ENCODE measurements at places on chromosomes 7 and 10. TPM values are rescaled to one million over a fixed set of nuclear protein-coding genes. Genes with fewer than 3 reads are reported as not detected.

JCAD gene
- total RNA-seq, result 22.0 TPM

TCERG1L gene
- not detected for total RNA-seq

FAM20C gene
- total RNA-seq, result 47.6 TPM

VAX1 gene
- total RNA-seq, result 1.2 TPM

PON3 gene
- total RNA-seq, result 39.3 TPM

PLA2G12B gene
- not detected for total RNA-seq

RNLS gene
- total RNA-seq, result 8.8 TPM

SEMA3C gene
- total RNA-seq, result 78.3 TPM

SEMA3E gene
- total RNA-seq, result 1.8 TPM

All from A549 treated with AZD2906 at 1 μM for 4 hours (cell line).